GM04504 (cell line): ENCODE measurements at places on chromosomes 7 and 10.

GRCh38 chr10:100076750-100077149 lies 4.9 kb downstream of the CPN1 start:
- DNase-seq = no peak

- no peak for DNase-seq
These were observed 95.1 kb downstream of the EGFR start for GRCh38 chr7:55113760-55114540.

DNA sequence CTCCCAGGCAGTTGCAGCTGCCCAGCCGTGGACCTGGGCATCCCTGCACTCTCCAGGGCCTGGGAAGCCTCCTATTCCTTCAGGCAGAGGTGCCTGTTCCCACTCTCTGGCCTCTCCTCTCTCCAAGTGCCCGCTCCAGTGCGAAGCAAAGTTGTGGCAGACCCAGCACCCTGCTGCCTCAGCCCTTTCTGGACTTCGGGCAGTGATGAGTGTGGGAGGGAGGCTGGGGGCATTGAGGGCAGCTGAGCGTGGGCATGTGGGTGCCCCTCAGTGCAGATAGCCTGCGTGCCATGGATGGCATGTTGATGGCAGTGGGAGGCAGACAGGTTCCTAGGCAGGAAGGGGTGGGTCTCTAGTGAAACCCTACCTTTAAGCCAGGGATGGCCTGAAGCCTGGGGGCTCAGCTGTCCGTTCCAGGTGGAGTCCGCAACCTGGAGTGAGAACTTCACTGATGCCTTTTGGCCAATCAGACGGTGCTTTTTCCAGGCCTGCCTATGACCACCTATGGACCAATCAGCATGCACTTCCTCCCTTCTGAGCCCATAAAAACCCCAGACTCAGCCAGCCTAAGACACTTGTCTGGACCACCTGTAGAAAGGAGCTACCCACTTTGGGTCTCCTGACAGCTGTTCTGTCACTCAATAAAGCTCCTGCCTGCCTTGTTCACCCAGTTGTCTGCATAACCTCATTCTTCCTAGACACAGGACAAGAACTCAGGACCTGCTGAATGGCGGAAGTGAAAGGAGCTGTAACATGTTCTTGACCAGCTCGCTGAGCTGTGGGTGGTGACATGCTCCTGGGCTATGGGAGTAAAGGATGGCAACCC lies 26.1 kb downstream of the SVIL start:
- no peak for DNase-seq

GRCh38 chr10:46525177-46525823 lies 31.2 kb downstream of the GPRIN2 start:
- peak; percentile 28 for DNase-seq

- peak; percentile 50 for DNase-seq
These were observed 165.0 kb downstream of the BAMBI start for GRCh38 chr10:28842321-28842720.

DNA sequence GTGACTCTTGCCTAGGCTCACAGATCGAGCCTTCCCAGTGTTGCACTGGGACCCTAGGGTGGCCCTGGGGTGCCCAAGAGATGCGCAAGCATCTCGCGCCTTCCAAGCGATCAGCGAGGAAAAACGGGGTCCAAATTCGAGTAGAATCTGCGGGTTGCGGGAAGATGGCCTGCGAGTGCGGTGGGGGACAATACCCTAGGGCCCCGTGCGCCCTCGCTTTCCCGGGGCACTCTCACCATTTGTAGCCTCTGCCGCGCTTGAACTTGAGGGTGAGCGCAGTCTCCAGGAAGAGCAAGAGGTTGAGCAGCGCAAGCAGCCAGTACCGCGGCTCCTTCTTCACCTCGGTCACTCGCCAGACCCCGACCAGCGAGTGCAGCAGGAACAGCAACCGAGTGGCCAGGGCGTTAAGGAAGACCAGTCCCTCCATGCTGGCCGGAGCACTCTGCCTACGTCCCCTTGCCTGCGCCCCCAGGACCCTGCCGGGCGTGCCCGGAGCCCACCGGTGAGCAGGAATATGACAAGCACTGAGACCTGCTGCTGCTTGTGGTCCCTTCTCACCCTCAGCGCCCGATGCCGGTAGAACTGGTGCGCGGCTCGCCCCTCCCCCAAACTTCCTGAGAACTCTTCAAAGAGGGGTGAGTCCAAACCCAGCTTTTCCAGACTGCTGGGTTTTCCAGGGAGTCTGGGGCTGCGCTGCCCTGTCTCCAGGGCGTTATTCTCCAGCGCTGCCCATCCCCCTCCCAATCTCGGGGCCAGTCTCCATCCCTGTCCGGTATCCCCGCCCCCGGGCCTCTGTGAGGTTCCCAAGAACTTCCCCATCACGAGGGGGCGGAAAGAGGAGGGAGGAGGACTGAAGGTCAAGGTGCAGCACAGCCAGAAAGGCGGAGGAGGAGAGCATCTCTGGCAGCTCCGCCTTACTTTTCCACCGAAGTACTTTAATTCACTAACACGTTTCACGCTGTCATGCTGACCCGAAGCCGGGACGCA lies at the start of gene TMEM26:
Gene TMEM26, minus strand, starts transcription at position 727 of the 987 bp plus-strand sequence. Its CDS starts 300 bp downstream, at position 427.
- no peak for DNase-seq

GRCh38 chr7:1388703-1389335 lies 70.5 kb downstream of the MICALL2 start:
- DNase-seq = no peak

DNA sequence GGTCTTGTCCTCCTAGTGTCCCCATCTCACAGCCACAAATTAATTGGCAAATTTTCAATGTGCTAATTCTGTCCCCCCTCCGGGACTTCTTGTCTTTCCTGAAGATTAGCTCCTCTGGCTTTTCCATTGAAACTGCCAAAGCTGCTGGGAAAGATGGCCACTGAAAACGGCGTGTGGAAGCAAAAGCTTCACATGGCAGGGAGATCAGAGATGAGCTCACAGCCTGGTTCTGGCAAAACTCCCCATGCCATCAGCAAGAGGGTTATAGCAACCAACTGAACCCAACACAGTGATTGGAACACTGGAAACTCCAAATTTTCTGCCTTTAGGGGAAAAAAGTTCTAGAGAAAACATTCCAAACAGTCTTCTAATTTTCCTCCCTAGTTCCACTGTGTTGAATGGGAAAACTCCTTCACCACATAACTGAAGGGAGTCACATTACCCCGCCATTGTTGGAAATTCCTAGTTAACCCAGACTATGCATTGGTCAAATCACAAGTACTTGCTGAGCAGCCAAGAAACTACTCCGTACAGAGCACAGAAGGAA lies 37.0 kb downstream of the NRAP start:
- no peak for DNase-seq

DNA sequence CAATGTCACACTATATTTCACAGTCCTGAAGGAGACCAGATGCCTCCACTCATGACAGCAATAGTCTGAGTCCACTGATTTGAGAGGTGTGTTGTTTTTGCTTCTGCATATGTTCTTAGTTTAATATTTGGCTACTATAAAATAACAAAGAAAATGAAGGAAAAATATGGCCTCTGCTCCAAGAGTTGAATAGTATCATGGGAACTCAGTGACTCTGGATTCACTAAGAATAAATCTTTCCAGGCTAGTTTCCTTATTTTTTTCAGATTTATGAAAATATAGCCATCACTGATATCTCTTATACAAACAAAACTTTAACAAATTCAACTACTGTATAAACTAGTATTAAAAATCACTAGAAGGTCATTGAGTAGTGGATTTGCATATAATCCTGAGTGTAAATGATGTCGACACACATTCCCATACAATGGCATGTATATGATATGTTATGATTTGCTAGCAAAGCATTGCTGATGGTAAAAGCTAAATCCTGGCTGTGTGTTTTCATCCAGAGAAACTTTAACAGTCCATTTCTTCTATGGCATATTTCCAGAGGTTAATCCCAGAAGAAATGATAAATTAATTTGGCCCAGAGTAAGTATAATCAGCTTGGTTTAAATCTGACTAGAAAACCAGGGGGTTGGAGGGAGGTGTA lies 66.0 kb upstream of the VIPR2 start:
- DNase-seq = no peak

- no peak for DNase-seq
These were observed 515.6 kb downstream of the CALN1 start for GRCh38 chr7:71896535-71896934.

DNA sequence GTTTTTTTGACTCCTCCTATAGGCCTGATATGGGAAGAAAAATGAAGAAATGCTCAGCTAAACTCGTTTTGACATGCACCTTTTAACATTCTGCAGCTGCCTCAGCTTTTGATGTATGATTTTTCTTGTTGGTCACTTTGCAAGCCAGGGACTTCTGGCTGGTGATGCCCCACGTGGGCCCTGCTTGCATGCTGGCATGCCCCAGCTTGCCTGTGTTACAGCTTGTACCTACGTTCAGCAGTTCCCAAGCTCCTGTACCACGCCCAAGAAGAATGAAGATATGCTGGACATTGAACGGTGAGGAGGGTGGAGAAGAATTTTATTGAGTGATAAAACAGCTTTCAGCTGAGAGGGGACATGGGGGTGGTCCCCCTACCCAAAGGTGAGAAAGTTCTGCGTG lies 245.6 kb upstream of the FZD8 start:
- DNase-seq = no peak

DNA sequence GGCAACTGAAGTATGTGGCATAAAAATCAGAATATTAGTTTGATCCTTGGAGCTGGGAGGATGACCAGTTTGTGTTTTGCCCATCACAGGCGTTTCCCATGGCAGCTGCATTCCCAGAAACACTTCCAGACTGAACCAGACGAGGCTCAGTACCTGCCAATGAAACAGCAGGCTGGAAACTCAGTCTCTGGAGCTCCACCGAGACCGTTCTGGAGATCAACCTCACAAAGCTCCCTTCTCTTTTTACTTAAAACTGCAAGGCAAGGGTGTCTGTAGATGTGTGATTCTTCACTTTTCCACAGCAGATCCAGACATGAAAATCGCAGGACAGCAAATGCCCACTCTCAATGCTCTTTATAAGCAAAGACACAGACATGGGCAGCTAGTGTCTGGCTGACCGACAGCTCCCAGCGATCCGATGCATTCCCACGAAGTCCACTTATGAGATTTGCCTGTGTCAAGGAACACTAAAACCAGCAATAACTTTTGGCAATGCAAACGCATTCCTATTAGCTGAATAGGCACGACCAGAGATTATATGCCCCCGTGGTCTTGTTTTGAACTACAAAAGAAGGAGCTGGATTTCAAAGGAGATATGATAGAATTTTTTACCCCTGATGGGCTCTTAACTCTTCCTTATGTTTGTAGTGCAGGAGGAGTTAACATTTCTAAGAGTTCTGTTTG lies 72.6 kb downstream of the ADAM12 start:
- DNase-seq = peak; percentile 67

DNA sequence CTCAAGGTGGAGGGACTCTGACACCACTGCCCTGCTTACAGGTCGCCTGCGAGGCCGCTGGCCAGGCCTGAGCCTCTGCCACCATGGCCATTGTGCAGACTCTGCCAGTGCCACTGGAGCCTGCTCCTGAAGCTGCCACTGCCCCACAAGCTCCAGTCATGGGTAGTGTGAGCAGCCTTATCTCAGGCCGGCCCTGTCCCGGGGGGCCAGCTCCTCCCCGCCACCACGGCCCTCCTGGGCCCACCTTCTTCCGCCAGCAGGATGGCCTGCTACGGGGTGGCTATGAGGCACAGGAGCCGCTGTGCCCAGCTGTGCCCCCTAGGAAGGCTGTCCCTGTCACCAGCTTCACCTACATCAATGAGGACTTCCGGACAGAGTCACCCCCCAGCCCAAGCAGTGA lies 2.8 kb downstream of the LZTS2 start:
- no peak for DNase-seq

DNA sequence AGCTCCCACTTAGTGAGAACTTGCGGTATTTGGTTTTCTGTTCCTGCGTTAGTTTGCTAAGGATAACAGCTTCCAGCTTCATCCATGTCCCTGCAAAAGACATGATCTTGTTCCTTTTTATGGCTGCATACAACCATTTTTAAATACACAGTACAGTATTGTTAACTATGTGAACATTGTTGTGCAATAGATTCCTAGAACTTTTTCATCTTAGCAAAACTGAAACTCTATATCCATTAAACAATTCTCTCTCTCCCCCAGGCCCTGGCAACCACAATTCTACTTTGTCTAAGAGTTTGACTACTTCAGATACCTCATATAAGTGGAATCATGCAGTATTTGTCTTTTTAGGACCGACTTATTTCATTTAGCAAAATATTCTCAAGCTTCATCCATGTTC lies 72.4 kb upstream of the CAPZA2 start:
- DNase-seq = no peak

GRCh38 chr10:11019724-11020547 lies 2.3 kb downstream of the CELF2 start:
- DNase-seq = no peak

- DNase-seq = no peak
These were observed 55.2 kb upstream of the RAPGEF5 start for GRCh38 chr7:22411977-22412693.

DNA sequence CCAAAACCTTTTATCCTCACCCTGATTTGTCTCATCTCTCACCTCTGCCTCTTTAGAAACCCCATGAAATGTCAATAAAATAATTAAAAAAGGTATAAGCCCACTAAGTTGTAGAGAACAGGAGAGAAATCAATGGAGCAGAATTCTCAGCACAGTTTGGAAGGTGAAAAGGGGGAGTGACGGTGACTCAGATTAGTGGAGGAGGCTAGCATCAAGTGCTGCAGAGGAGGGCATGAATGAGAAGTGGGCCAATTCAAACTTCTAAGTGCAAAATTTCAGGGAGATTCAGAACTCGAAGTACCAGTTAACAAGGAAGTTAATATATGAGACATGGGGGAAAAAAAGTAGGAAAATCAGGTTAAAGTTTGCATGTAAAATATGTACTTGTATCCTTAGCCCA lies 34.9 kb upstream of the ETV1 start:
- no peak for DNase-seq

- no peak for DNase-seq
These were observed 192.2 kb upstream of the SVIL start for GRCh38 chr10:29826801-29827450.

GRCh38 chr7:33145156-33145555 lies 15.8 kb downstream of the BBS9 start:
- DNase-seq = no peak

- no peak for DNase-seq
These were observed 319.6 kb downstream of the GLRX3 start for GRCh38 chr10:130455791-130456190.

GRCh38 chr7:96837593-96837992 lies 127.9 kb upstream of the SEM1 start:
- DNase-seq = no peak

DNA sequence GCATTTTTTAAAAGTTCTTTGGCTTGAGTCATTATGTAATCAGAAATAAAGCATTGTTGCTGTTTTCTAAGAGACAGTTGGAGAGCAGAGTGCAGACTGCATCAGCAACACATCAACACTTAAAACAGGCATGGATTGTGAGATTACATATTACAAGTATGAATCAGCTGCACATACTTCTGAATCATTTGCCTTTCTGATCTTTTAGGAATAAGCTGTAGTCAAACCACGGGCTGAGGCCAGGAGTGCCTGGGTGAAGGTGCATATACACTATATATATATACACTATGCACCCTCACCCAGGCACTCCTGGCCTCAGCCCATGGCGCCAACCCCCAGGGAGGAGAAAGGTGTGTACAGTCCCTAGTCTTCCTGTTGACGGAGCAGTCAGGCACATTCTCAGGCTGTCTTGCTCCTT lies 52.4 kb upstream of the DLX6 start:
- peak; percentile 13 for DNase-seq
